Fibroblast of skin of right biceps (primary cell): ENCODE measurements at places on chromosomes 7 and 10.

- no peak for DNase-seq
Measured at GRCh38 chr10:44572146-44572545, 187.2 kb upstream of the CXCL12 start.

DNA sequence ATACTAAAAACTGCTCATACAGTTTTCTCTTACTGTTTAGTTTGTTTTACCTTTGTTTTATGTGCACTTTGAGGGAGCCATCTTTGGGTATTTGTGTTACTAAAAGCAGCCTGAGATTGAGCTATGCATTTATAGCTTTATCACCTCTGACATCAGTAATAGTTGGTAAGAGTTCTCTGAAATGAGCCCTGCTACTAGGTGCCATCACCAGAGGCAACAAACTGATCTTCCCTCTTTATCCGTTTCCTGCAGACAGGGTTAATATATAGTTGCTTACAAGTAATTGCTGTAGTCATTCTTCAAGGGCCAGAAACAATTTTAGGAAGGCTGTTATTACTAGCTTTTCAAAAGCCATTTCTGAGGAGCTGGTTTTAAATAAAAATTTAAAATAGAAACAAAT lies 49.1 kb downstream of the KIF20B start:
- no peak for DNase-seq

GRCh38 chr10:3071405-3072198 lies 4.3 kb downstream of the PFKP start:
- peak; percentile 86 for DNase-seq

DNA sequence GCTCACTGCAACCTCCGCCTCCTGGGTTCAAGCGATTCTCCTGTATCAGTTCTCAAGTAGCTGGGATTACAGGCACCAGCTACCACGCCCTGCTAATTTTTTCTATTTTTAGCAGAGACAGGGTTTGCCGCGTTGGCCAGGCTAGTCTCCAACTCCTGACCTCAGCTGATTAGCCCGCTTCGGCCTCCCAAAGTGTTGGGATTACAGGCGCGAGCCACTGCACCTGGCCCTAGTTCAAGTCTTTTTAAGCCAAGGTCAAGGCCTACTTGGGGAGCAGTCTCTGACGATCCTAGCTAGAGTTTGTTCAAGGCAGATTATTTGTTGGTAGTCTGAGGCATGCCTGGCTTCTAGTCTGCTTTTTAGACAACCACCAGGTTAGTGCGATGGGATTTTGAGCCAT lies 709.5 kb upstream of the COBL start:
- DNase-seq: no peak

DNA sequence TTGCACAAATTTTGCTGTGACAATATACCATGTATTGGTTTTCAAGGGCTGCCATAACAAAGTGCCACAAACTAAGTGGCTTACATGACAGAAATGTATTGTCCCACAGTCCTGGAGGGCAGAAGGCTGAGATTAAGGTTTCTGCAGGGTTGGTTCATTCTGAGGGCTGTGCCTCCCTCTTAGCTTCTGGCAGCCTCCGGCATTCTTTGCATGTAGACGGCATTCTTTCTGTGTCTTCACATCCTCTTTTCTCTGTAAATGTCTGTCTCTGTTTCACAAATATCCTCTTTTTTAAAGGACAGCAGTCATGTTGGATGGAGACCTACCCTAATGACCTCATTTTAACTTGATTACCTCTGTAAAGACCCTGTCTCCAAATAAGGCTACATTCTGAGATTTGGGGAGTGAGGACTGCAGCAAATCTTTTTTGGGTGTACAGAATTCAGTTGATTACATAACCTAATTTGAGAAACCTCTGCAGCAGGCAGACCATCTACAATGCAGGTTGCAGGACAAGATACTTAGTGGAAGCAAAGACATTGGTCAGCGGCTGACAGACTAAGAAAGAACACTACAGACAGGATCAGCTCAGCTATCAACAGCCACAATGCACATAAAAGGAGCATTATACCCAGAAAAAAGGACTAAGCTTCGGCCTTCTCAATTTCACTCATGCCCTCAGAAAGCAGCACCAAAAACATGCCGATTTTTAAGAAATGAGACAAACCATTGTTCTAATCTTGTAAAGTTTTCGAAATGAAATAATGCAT lies 84.6 kb upstream of the FAM3C start:
- DNase-seq: no peak

- DNase-seq: no peak
Measured at GRCh38 chr10:33260403-33261149, 73.9 kb downstream of the NRP1 start.

GRCh38 chr7:129492391-129492790 lies 9.9 kb upstream of the SMKR1 start:
- peak; percentile 53 for DNase-seq

DNA sequence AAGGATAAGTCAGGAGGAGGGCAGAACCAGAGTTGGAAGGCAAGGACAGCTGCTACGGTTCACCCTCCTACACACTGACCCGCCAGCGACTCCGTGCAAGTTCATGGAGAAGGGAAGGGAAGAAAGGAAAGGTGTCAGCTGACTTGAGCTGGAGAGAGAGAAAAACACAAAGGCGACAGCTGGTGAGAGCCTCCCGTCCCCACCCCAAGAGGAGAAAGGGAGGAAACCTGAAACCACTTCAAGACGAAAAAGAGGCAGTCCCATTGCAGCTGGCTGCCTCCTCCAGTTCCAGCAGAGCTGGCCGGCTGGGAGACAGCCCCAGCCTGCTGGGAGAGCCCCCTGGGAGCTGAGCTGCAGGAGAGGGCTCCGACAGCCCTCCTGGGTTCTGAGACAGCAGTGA lies 75.2 kb downstream of the PARD3 start:
- DNase-seq: peak; percentile 63

GRCh38 chr10:114691442-114691941 lies 33.4 kb upstream of the ABLIM1 start:
- DNase-seq: peak; percentile 76

DNA sequence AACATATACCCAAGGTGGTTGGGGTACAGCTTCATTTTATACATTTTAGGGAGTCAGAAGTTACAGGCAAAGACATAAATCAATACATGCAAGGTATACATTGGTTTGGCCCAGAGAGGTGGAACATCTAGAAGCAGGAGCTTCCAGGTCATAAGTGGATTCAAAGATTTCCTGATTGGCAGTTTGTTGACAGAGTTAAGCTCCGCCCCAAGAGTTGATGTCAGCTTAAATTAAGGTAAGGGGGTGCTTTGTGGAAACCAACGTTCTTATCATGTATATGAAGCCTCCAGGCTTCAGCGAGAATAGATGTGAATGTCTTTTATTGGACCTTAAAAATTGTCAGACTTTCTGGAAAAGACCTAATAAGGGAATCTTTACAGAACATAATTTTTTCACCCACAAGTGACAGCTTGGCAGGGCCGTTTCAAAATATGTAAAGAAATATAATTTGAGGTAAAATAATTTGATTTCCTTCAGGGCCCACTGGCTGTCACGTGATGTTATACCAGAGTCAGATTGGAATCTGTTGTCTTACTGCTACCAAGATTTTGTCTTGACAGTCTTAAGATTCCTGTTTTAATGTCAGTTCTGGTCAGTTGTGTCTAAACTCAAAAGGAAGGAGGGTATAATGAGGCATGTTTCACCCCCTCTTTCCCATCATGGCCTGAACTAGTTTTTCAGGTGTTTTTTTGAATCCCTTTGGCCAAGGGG lies 6.3 kb upstream of the PANK1 start:
- DNase-seq: no peak

DNA sequence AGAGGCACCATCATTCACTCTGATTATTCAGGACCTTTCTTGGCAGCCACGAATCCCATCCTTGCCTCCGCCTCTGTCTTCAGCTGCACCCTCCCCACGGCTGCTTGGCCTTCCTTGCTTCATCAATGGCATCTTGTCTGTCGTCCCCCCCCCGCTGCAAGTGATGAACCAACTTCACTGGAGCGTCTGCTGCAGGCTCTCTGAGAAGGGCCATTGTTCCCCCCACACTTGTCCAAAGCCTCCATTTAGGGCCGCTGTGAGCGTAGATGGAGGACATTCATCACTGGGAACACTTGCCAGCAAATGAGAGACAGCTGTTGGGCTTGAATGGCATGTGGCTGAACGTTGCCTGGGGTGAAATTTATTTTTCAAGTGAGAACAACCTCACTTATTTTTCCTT lies 20.1 kb downstream of the AFAP1L2 start:
- no peak for DNase-seq
